Activated CD4-positive, CD25-positive, alpha-beta regulatory T cell (primary cell): ENCODE measurements at places on chromosomes 6 and 20.

DNA sequence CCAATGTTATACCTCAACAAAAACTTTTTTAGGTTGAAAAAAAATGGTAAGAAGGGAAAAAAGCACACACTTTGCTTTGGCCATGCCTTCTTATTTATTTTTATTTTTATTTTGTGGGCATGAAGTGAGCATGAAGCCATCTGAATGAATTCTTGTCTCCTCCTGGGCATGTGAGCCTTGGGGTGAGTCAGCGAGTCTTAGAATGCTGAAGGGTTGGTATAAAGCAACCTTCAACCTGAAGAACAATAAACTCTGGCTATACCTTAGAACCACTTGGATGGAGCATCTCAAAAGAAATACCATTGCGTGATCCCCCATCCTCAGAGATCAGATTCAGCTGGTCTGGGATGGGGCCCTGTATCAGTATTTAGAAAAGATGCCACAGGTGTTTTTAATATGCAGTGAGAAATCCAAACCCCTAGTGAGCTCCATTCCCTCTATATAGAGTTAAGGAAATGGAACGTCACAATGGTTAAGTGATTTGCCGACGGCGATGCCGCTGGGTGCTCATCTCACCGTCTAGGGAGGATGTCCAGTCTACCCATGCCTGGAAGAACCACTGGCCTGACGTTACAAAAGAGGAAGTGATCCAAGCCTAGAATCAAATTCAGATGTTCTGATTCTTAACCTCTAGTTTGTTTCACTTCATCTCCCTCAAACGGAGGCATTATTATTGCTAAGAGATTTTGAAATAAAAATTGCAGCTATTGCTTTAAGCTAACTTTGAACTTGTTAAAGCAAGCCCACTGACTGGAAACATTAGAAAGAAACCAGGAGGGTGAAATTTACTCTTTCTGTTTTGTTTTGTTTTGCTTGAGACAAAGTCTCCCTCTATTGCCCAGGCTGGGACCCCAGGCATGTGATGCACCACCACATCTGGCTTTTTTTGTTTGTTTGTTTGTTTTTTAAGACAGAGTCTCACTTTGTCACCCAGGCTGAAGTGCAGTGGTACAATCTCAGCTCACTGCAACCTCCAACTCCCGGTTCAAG is 67.1 kb downstream of the EDN1 start:
- no peak for DNase-seq

- no peak for DNase-seq
Observed at GRCh38 chr6:8278562-8278961, 156.8 kb downstream of the SLC35B3 start.

- no peak for DNase-seq
Observed at GRCh38 chr20:16417001-16417400, 156.2 kb downstream of the KIF16B start.

- no peak for DNase-seq
Observed at GRCh38 chr20:25056690-25057233, 1.2 kb downstream of the ACSS1 start.

- no peak for DNase-seq
Observed at GRCh38 chr6:156686301-156686994, 90.7 kb upstream of the ARID1B start.

GRCh38 chr6:14889188-14889587 is 356.7 kb upstream of the JARID2 start:
- no peak for DNase-seq

DNA sequence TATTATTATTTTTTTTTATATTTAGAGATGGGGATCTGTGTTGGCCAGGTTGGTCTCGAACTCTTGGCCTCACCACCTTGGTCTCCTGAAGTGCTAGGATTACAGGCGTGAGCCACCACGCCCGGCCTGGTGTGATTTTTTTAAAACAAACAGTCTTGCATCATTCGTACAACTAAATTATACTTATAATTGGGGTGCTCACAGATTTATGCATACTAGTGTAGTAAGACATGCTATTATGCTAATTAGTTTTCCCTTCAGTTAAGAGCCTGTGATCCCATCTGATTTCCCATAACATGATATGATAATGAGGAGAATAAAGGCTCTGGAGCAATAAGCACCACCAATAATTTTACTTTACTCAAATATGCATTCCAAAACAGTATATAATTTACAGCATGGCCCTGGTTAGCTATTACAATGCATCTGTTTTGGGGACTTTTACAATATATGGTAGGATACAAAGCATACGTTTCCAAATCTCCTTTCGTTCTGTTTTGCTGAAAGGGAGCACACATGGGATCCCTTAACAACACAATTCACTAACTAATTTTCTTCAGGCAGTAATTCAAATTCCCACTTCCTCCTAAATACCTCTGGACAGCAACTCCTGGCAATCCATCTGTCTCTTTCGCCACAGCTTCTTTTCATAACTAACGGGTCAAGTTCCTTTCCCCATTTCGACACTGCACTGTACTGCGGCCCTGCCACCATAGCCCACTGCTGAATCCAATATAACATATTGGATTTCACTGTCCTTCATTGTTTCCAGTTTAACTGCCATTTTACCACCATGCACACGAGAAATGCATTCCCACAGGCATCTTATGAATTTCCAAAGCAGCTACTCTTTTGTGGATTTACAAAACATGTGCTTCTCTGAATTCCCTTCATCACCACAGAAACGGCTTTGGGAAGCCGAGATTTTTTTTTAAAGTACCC is 1.7 kb downstream of the NUDT3 start:
- DNase-seq, result no peak

GRCh38 chr20:33681728-33682353 is 4.3 kb downstream of the E2F1 start:
- no peak for DNase-seq

DNA sequence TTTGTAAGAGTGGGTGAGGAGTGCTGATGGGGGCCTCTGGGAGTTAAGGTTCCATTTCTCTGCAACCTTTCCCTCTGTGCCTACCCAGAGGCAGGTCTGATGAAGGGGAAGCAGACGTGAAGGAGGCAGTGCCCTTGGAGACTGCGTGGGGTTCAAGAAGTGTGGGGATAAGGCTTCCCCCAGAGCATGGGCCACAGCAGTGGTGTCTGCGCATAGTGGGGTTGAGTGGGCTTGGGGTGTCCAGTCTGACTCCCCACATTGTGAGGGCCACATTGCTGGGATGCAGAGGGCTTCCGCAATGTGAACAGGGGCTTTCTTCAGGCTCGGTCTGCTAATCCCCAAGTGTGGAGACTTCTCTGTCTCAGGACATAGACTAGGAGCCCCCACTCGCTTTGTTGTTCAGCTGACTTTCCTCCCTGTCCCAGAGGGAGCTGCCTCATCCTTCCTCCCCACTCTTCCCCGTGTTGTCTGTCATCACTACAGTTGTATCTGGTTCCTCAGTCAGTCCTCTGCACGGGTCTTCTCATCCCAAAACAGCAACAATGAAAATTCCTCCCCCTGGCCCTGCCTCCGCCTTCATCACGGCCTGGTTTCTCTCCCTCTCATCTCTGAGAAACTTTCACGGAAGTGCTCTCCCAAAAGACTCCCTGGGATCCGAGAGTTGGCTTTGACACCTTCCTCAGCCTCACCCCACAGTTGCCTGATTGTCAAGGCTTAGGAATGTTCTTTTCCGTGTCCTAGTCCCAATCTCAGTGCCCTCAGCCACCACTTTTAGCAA is 2.8 kb downstream of the EBF4 start:
- DNase-seq, result no peak

DNA sequence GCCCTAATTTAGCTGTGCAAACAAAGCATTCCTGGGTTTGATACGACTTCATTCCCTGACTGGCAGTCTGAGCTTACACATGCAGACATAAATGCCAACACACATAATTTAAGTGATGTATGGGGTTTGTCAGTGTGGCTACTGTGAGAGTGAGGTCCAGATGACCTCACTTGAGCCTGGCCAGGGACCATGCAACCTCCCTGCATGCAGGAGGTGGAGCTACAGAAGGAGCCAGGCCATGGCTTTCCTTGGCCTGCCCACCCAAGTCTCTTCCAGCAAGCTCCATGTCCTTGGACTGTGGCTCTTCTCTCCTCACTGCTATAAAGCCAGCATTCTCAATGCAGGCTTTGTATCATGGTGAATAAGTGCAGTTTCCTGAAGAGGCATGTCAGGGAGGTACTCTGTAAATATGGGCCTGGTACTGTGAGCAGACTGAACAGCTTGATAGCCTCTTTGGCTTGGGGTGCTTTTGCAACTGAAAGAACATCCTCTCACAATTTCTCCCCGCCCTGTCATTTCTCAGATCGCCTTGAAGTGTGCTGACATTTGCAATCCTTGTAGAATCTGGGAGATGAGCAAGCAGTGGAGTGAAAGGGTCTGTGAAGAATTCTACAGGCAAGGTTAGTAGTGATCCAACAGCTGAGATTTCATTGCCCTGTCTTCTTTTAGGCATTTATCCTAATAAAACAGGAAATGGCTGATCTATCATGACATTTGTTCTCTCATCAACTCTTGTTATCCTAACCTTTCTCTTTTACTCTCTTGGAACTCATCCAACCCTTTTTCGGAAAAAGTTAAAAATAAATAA is 69.2 kb downstream of the MTFR2 start:
- DNase-seq, result no peak

- no peak for DNase-seq
Observed at GRCh38 chr6:169894377-169894960, 143.0 kb downstream of the ERMARD start.

GRCh38 chr20:32979201-32979998 is 24.8 kb downstream of the SUN5 start:
- no peak for DNase-seq

- DNase-seq, result no peak
Observed at GRCh38 chr6:102853249-102853955, 1459.9 kb downstream of the GRIK2 start.

DNA sequence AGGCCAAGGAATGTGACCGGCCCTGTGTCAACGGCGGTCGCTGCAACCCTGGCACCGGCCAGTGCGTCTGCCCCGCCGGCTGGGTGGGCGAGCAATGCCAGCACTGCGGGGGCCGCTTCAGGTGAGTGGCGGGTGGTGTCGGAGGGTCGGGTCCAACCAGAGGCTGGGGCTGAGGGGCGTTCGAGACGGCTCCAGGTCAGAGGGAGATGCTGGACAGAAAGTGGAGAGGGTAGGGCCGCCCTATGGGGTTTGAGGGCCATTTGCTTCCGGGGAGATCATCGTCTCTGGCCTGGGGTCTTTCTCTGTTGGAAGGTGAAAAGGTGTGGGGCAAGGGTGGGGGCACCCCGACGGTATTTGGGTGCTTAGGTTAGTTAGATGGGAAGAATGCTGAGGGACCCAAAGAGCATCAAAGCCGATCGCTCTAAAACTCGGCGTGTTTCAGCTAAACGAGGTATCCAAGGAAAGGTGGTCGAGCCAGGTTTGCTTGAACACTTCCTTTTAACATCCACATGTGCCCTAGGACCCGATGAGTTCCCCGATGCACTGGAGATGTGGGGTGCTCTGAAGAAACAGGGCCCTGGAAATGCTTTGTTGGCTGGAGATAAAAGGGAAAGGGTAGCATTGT is 691 bp downstream of the ATRN start:
- DNase-seq, result no peak

DNA sequence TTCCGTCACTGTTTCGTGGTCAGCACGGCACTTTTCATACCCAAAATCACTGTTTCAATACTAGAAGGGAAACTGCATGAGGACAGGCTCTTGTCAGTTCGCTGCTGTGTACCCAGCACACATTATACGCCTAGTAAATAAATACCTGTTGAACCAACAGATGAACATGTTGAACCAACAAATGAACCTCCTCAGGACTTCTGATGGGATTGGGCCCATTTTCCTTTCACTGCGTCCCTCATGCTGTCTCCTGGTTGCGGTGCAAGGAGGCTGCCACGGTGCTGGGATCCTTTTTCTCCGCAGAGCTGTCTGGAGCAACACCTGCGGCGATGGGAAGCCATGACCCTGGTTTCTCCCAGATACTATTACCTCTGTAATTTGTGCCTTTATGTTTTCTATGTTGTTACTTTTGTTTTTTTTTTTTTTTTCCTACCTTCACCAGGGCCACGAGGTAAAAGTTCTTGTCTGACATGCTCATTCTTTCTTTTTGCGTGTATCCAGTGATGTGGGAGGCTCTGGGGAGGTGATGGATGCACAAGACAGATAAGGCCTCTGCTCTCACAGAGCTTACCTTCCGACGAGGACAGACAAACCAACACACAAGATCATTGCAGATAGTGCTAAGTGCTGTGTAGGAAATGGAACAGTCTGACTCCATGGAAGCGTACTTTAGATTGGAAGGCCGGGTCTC is 1.1 kb downstream of the VAPB start:
- DNase-seq, result no peak

GRCh38 chr6:90631046-90631445 is 44.2 kb upstream of the MAP3K7 start:
- DNase-seq, result no peak

- DNase-seq, result no peak
Observed at GRCh38 chr6:155962276-155962675, 506.6 kb upstream of the NOX3 start.

GRCh38 chr6:147983581-147984366 is 358.9 kb upstream of the SASH1 start:
- no peak for DNase-seq

- DNase-seq, result no peak
Observed at GRCh38 chr6:27863962-27864905, 48.0 kb downstream of the OR2B2 start.

DNA sequence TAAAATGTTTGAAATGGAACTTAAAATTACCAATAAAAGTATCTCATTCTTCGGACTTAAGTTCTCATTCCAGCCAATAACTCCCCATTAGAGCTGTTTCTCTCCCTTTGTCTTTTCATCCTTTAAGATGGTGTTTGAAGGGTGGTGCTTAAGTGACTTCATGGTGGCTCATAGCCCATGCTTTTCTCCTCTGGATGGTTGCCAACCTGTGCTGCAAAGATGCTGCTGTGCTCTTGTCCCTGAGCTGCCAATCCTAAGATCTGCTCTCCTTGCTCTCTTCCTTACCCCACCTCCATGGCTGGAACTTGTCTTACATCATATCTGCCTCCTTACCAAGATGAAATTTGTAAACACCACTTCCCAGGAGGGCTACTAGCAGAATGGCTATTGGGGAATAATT is 31.6 kb upstream of the PNRC1 start:
- DNase-seq, result no peak

- no peak for DNase-seq
Observed at GRCh38 chr6:53506872-53507271, 38.0 kb downstream of the GCLC start.

DNA sequence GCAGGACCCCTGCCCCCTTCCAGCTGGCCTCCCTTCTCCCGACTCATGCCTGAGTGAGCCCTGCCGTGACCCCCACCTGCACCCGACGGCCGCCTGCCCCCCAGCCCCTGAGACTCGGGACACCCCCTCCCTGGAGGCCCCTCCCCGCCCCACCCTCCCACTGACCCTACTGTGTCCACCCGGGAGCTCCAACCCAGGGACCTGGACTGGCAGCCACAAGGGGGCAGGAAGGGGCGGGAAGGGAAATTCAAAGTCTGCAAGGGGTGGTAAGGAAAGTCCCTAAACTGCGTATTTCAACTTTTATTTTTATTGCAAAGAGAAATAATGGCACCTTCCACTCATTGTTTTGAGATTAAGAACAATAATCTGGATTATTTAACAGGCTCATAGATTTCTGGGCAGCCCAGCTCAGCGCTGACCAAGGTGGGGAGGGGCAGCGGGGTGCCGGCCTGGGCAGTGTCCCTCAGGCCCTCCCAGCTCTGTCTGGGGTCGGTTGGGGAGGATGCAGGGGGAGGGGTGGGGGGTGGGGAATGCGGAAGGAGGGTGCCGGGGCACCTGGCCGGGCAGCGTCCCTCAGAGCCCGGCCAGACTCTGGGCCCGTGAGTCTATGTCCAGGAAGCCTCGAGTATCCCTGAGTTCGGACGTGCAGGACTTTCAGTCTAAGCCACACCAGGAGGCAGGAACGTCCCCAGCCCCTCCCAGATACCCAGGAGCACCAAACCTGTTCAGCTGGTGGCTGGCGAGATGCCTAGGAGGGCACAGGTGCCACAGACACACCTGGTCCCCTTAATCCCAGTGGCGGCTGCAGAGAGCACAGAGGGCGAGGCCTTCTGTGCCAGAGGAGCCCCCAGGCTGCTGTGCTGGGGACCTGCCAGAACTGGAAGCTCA is 1.3 kb upstream of the PTK6 start:
- DNase-seq, result no peak
